ENCODE measurements at places on chromosomes 3 and 15. TPM values are rescaled to one million over a fixed set of nuclear protein-coding genes. Genes with fewer than 3 reads are reported as not detected.

DNA sequence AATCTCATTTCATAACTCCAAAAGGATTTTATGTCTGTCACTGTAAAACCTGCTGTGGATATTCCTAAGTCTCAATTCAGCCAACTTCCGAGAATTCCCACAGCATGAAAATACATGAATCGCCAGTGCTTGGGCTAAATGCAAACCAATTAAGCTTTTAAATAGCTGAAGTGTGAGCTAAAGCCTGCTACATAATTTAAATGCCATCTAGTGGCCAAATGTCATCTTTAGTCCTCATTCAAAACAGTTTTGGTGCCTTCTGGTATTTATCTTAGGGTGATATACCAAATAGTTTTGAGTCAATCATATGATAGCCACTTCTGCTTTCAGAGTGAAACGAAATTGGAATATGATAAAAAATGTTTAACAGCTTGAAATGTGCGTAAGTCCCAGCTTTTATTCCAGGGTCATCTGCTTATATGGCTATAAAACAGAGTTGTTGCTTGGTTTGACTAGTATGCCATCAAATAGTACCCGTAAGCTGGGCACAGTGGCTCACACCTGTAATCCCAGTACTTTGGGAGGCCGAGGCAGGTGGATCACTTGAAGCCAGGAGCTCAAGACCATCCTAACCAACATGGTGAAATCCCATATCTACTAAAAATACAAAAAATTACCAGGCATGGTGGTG, 41.8 kb upstream of the CCNL1 start:
- no peaks in the 10 kb centered on the region for H3K27me3 ChIP-seq
- no peaks in the 10 kb centered on the region for H3K36me3 ChIP-seq
- no peak overlapping the region for H3K27ac ChIP-seq

- H3K27ac ChIP-seq = no peak overlapping the region
- DNase-seq = no peak
- no peaks in the 10 kb centered on the region for H3K4me1 ChIP-seq
These were observed 54.4 kb downstream of the WDR76 start for GRCh38 chr15:43881245-43881644.

TUSC7 gene
- not detected for polyA plus RNA-seq

GOLGA8B gene
- polyA plus RNA-seq = 6.5 TPM

DNA sequence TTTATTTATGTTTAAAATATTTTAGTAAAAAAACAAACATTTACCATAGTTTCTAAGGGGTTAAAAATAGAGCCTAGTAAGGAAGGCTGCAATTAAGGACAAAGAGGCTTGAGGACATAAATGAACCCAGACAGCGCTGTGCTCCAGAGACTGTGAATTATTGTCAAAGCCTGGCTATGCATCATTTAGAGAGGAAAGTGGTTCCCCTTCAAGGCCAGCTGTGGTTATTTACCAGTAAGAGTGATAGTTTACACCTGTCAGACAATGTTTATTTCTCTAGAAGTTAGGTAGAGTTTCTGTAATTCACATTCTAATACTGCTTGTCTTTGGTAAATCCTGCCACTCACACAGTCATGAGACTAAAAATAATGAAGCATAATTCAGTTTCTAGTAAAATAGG, 32.4 kb upstream of the PIK3R4 start:
- H3K27ac ChIP-seq = no peak overlapping the region
- no peaks in the 10 kb centered on the region for H3K36me3 ChIP-seq
- H3K4me3 ChIP-seq = no peak overlapping the region
- DNase-seq = no peak
- no peaks in the 10 kb centered on the region for H3K4me1 ChIP-seq
- no peaks in the 10 kb centered on the region for H3K27me3 ChIP-seq

GRCh38 chr3:45964139-45964538, 20.9 kb downstream of the CXCR6 start:
- no peak overlapping the region for H3K4me3 ChIP-seq
- no peak for DNase-seq
- peaks cover 66% of the 10 kb centered on the region for H3K36me3 ChIP-seq
- H3K27ac ChIP-seq = peak overlapping the region; percentile 26
- H3K27me3 ChIP-seq = no peaks in the 10 kb centered on the region
- H3K4me1 ChIP-seq = peaks cover 64% of the 10 kb centered on the region

ASB14 gene
- 0.11 TPM for polyA plus RNA-seq

GRCh38 chr3:141441381-141442364, 45.2 kb upstream of the RASA2 start:
- H3K27ac ChIP-seq = peak overlapping the region; percentile 29
- peak; percentile 53 for DNase-seq
- H3K27me3 ChIP-seq = no peaks in the 10 kb centered on the region
- peaks cover 42% of the 10 kb centered on the region for H3K36me3 ChIP-seq
- H3K4me1 ChIP-seq = peaks cover 17% of the 10 kb centered on the region

PARP14 gene
- 19.1 TPM for polyA plus RNA-seq

TEX55 gene
- not detected for polyA plus RNA-seq

HIGD2B gene
- not detected for polyA plus RNA-seq

DCBLD2 gene
- polyA plus RNA-seq = 1.2 TPM

DNA sequence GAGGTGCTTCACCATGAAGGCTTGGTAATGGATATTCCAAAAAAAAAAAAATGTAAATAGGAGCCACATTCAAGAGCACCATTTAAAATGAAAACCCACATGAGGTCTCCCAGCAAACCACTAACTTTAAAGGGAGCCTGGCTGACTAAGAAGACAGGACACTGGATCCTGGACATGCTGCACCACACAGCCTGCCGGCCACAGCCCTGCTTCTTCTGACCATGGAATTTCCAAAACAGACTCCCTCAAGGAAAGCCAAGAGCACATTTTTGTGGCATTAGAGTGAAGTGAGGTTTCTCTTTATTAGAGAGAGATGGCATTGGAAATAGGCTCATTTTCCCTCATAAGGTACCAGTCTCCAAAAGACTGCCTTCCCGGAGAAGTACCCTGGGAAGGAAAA, 113.9 kb downstream of the RORA start:
- H3K27ac ChIP-seq = no peak overlapping the region
- no peak overlapping the region for H3K4me3 ChIP-seq
- no peaks in the 10 kb centered on the region for H3K36me3 ChIP-seq
- H3K4me1 ChIP-seq = no peaks in the 10 kb centered on the region
- peaks cover 6% of the 10 kb centered on the region for H3K27me3 ChIP-seq

DNA sequence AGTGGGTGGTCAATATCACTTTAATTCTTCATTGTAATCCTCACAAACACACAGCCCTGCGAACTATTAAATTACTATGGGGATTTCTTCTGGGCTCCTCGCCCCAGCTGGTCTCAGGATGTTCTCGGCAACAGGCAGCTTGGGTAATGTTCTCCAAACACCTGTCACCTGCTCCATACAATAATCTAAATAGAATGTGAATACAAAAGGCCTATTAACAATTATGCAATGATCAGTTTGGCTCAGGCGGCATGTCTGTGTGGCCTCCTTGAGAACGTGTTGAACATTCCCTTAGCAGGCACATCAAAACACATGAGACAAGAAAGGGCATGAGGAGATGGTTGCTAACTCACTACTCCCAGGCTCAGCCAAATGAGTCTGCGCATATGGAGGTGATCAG, 158.6 kb upstream of the KBTBD8 start:
- H3K4me3 ChIP-seq = no peak overlapping the region
- no peaks in the 10 kb centered on the region for H3K27me3 ChIP-seq

CFAP91 gene
- polyA plus RNA-seq = not detected

DNA sequence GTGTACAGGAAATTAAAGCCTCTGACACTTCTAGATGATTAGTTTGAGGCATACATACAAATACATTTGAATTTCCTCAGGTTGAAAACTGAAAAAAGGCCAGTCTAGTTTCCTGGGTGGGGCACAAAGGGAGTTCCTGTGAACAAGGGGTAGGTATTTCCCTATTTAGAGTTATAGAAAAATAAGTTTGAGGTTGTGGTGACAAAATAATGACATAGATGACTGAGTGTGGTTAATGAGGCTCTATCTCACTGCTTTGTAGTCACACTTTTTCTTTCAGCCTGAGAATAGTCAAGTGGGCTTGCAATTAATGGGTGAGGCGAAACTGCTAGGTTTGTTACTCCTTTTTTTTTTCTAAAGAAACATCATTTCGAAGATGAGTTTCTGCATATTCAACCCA, 4.3 kb downstream of the SLCO3A1 start:
- peaks cover 83% of the 10 kb centered on the region for H3K4me1 ChIP-seq
- peak overlapping the region; percentile 54 for H3K27ac ChIP-seq
- no peak overlapping the region for H3K4me3 ChIP-seq
- DNase-seq = peak; percentile 84

DNA sequence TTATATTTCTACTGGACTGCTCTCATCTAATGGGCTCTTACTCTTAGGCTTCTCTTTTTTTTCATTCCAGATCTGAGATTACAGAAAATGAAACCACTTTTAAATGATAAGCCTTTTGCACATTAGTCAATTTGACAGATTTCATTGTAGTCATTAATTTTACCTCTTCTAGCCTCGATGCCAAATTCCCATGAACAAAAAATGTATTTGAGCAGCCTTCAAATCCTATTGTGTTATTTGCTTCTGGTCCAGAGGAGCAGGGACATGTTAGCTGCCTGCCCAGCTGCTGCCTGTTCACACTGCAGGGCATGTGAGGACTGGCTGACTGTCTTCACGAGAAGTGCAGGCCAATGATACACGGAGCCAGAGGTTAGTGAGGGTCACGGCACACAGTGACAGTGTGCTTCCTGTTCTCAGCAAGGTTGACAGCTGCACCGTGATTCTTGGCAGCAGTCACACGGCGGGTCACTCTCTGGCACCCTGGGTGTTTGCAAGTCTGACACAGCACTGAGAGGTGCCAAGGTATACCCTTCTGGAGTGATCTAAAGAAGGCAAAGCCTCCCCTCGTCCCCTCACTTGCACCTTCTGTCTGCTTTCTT, 40.8 kb downstream of the KAT2B start:
- no peak overlapping the region for H3K27ac ChIP-seq
- H3K36me3 ChIP-seq = peaks cover 7% of the 10 kb centered on the region
- H3K27me3 ChIP-seq = no peaks in the 10 kb centered on the region
- peaks cover 25% of the 10 kb centered on the region for H3K4me1 ChIP-seq

GRCh38 chr3:67334588-67334987, 319.8 kb downstream of the SUCLG2 start:
- no peak overlapping the region for H3K4me3 ChIP-seq
- H3K27ac ChIP-seq = no peak overlapping the region
- H3K36me3 ChIP-seq = no peaks in the 10 kb centered on the region
- no peaks in the 10 kb centered on the region for H3K4me1 ChIP-seq
- no peak for DNase-seq

GRCh38 chr15:99492275-99492674, 73.5 kb upstream of the MEF2A start:
- no peak overlapping the region for H3K4me3 ChIP-seq
- H3K4me1 ChIP-seq = no peaks in the 10 kb centered on the region
- no peak for DNase-seq
- no peaks in the 10 kb centered on the region for H3K36me3 ChIP-seq

HCN4 gene
- not detected for polyA plus RNA-seq

- no peak overlapping the region for H3K4me3 ChIP-seq
- no peaks in the 10 kb centered on the region for H3K27me3 ChIP-seq
- no peak for DNase-seq
- H3K36me3 ChIP-seq = no peaks in the 10 kb centered on the region
These were observed 21.9 kb upstream of the THSD4 start for GRCh38 chr15:71093054-71094024.

GRCh38 chr15:40891810-40892446, 2.3 kb upstream of the VPS18 start:
- peaks cover 21% of the 10 kb centered on the region for H3K4me1 ChIP-seq
- no peaks in the 10 kb centered on the region for H3K36me3 ChIP-seq
- no peak overlapping the region for H3K27ac ChIP-seq

- no peak for DNase-seq
- no peak overlapping the region for H3K27ac ChIP-seq
- H3K4me3 ChIP-seq = no peak overlapping the region
- H3K4me1 ChIP-seq = peaks cover 21% of the 10 kb centered on the region
- H3K36me3 ChIP-seq = peaks cover 15% of the 10 kb centered on the region
- H3K27me3 ChIP-seq = no peaks in the 10 kb centered on the region
These were observed 14.9 kb downstream of the CBLB start for GRCh38 chr3:105853801-105854432.

BFSP2 gene
- 1.3 TPM for polyA plus RNA-seq

CCDC39 gene
- polyA plus RNA-seq = not detected

- H3K4me3 ChIP-seq = no peak overlapping the region
- H3K36me3 ChIP-seq = no peaks in the 10 kb centered on the region
- no peak for DNase-seq
- no peak overlapping the region for H3K27ac ChIP-seq
These were observed 12.2 kb downstream of the ALG1L2 start for GRCh38 chr3:130093741-130094391.

DNA sequence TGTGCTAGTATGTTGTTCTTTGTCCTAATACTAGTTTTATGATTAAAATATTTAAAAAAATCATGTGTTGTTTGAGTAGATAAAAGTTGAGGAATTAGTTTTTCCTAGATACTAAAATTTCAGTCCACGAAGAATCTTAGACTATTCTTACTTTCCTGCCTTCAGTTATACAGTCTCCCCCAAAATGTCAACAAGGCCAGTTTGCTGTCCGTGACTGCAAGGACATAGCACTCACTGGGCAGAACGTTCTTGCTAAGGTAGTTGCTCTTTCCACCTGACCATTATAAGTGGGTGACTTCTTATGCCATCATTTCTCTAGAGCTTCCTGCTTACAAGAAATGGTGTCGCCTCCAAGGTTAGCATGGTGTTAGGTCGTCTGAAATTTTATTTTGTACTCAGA, 32.8 kb downstream of the KAT2B start:
- no peak overlapping the region for H3K27ac ChIP-seq
- no peak overlapping the region for H3K4me3 ChIP-seq
- no peak for DNase-seq

P2RY14 gene
- polyA plus RNA-seq = 1.2 TPM

- DNase-seq = no peak
- peaks cover 14% of the 10 kb centered on the region for H3K4me1 ChIP-seq
- H3K36me3 ChIP-seq = no peaks in the 10 kb centered on the region
- no peaks in the 10 kb centered on the region for H3K27me3 ChIP-seq
These were observed 294.9 kb downstream of the RORA start for GRCh38 chr15:60933900-60934885.

DNA sequence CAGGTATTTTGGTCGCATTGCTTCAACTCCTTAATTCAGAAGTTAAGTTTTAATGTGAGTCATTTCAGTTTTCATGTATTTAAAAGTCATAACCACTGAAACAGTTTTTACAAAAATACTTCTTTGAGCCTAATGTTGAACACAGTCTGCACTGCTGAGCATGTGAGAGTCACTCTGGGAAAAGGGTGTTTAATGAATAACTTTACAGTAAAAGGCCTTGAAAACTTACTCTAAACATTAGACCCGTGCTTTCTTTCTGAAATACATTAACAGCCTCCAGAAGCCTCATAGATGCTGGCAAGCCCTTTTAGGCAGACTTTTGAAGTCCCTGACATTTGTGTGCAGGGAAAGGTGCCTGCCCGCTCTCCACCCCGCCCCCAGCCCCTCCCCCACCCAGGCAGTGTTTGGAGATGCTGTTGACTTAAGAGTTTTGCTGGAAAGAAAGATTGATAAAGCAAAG, 68.9 kb upstream of the NR2F2 start:
- H3K4me3 ChIP-seq = no peak overlapping the region
- H3K4me1 ChIP-seq = no peaks in the 10 kb centered on the region
- no peak for DNase-seq
- H3K27ac ChIP-seq = no peak overlapping the region
- no peaks in the 10 kb centered on the region for H3K36me3 ChIP-seq
- no peaks in the 10 kb centered on the region for H3K27me3 ChIP-seq

GRCh38 chr3:176490357-176490756, 706.9 kb downstream of the TBL1XR1 start:
- no peak for DNase-seq
- H3K4me3 ChIP-seq = no peak overlapping the region
- H3K4me1 ChIP-seq = no peaks in the 10 kb centered on the region
- no peaks in the 10 kb centered on the region for H3K36me3 ChIP-seq
- no peaks in the 10 kb centered on the region for H3K27me3 ChIP-seq

- no peak overlapping the region for H3K4me3 ChIP-seq
- H3K36me3 ChIP-seq = no peaks in the 10 kb centered on the region
- H3K4me1 ChIP-seq = no peaks in the 10 kb centered on the region
- no peak for DNase-seq
These were observed 53.5 kb upstream of the LEKR1 start for GRCh38 chr3:156772588-156773206.

Data from CD4-positive, alpha-beta memory T cell (primary cell).